ENCODE measurements at places on chromosomes 11 and 22. TPM values are rescaled to one million over a fixed set of nuclear protein-coding genes. Genes with fewer than 3 reads are reported as not detected.

- no peak overlapping the region for H3K4me3 ChIP-seq
- no peaks in the 10 kb centered on the region for H3K36me3 ChIP-seq
- H3K27me3 ChIP-seq: no peaks in the 10 kb centered on the region
- no peak for DNase-seq
Measured at GRCh38 chr11:120027546-120028180, 110.2 kb downstream of the TRIM29 start.

DNA sequence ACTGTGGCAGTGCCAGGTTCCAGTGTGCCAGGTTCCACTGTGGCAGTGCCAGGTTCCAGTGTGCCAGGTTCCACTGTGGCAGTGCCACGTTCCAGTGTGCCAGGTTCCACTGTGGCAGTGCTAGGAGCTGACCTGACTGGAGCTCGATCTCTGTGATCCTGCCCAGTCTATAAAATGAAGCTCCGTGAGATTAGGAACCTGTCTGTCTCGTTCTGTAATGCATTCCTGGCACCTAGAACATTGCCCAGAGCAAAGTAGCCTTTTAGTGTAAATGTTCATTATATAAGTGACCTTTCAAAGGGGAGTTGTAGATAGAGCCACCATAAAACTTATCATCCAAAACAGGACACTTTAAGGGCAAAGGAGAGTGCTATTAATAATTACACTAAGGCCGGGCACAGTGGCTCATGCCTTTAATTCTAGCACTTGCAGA lies 36.0 kb downstream of the ART5 start:
- H3K27me3 ChIP-seq: no peaks in the 10 kb centered on the region
- H3K27ac ChIP-seq: no peak overlapping the region
- DNase-seq: no peak
- no peaks in the 10 kb centered on the region for H3K4me1 ChIP-seq

GRCh38 chr22:25134451-25134850 lies 65.2 kb upstream of the CRYBB3 start:
- peak overlapping the region; percentile 2 for H3K27ac ChIP-seq
- H3K4me3 ChIP-seq: no peak overlapping the region
- DNase-seq: no peak
- no peaks in the 10 kb centered on the region for H3K27me3 ChIP-seq
- H3K36me3 ChIP-seq: no peaks in the 10 kb centered on the region

PRRG4 gene
- total RNA-seq: 5.1 TPM

PLAAT4 gene
- 19.2 TPM for total RNA-seq

FGF4 gene
- not detected for total RNA-seq

- H3K36me3 ChIP-seq: no peaks in the 10 kb centered on the region
- peak within 1 kb of the TSS; percentile 76 for H3K4me3 ChIP-seq
- no peak for DNase-seq
- no peak within 1 kb of the TSS for H3K27ac ChIP-seq
- peaks cover 29% of the 10 kb centered on the region for H3K4me1 ChIP-seq
- H3K27me3 ChIP-seq: no peaks in the 10 kb centered on the region
Measured at GRCh38 chr11:73218106-73218829, at the start of gene P2RY2. P2RY2 (plus strand) TSS chr11:73218281; CDS start chr11:73234160, 15,879 bp downstream.
